Type B pancreatic cell (in vitro differentiated cells): ENCODE measurements at places on chromosomes 4 and X.

DNA sequence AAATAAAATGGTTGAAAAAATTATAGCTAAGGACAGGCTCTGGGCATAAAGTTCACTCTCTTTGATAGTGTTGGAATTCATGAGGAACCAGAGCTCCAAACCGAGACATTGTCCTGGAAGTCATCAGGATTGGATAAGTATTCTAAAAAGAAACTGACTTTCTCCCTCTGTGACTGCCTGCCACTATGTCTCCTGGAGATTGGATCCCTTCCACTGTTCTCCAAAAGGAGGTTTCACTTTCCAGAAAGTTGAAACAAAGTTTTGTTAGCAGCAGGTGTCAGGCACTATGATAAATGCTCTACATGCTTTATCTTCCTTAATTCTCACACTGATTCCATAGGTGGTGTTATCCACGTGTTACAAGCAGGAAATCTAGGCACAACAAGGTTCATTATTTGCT lies 16.8 kb downstream of the BANK1 start:
- no peaks in the 10 kb centered on the region for H3K36me3 ChIP-seq
- no peak overlapping the region for H3K27ac ChIP-seq
- H3K4me3 ChIP-seq = no peak overlapping the region
- H3K4me1 ChIP-seq = peaks cover 10% of the 10 kb centered on the region
- H3K27me3 ChIP-seq = no peaks in the 10 kb centered on the region

DNA sequence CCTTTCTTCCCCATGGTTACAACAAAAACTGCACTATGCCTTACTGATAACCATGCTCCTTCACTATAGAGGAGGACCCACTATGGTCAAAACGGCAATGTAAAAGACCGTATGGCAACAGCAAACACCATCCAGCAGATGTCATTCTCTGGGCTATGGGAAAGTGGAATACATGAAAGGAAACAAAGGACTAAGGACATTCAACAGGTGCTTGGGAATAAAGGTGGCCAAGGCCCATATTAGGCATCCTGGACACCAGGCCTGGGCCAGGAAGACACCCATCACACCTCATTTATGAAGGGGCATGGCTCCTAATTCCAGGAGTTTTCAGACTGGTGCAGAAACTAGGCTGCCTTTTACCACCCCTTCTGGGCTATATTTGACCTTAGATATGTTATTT lies 268.4 kb downstream of the PPP3CA start:
- peaks cover 9% of the 10 kb centered on the region for H3K36me3 ChIP-seq
- H3K4me3 ChIP-seq = no peak overlapping the region
- no peaks in the 10 kb centered on the region for H3K27me3 ChIP-seq
- H3K27ac ChIP-seq = no peak overlapping the region
- no peak for DNase-seq

DNA sequence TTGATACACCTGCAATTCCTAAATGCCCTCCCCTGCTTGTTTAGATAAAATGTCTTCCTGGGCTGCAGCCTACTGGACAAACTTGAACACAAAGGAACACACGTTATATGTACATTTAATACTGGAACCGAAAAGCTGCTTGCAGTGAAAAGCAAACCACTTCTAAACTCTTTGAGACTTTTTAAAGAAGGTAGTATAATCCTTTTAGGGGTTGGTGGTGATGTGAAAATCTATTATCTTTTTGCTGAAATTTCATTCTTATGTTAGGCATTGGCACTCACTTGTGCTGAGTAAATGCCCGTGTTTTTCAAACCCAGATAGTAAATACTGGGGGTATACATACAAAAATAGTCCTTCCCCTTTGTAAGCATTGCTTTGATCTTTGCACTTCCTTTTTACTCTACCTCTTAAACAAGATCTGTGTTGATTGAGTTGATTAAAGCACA lies 2.2 kb downstream of the NFKB1 start:
- peak overlapping the region; percentile 97 for H3K27ac ChIP-seq
- peaks cover 20% of the 10 kb centered on the region for H3K4me1 ChIP-seq
- H3K27me3 ChIP-seq = no peaks in the 10 kb centered on the region

- DNase-seq = no peak
- no peak overlapping the region for H3K27ac ChIP-seq
- no peaks in the 10 kb centered on the region for H3K27me3 ChIP-seq
- H3K36me3 ChIP-seq = no peaks in the 10 kb centered on the region
- H3K4me3 ChIP-seq = no peak overlapping the region
These were observed 763.8 kb upstream of the AADAT start for GRCh38 chr4:170853422-170854021.

DNA sequence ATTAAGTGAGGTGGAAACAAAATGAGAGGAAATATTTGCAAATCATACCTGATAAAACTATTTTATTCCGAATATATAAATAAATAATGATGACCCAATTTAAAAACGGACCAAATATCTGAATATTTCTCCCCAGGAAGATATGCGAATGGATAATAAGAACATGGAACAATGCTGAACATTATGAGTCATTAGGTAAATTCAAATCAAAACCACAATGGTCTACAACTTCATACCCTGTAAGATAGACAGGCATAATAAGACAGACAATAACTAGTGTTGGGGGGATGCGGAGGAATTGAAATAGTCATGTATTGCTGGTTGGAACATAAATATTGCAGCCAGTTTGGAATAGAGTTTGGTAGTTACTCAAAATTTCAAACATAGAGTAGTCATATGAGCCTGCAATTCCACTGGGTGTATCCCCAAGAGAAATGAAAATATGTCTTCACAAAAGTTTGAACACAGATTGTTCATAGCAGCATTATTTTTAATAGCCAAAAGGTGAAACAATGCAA lies 47.6 kb upstream of the DRP2 start:
- DNase-seq = no peak
- no peaks in the 10 kb centered on the region for H3K4me1 ChIP-seq
- H3K4me3 ChIP-seq = no peak overlapping the region
- no peak overlapping the region for H3K27ac ChIP-seq
- H3K27me3 ChIP-seq = no peaks in the 10 kb centered on the region

DNA sequence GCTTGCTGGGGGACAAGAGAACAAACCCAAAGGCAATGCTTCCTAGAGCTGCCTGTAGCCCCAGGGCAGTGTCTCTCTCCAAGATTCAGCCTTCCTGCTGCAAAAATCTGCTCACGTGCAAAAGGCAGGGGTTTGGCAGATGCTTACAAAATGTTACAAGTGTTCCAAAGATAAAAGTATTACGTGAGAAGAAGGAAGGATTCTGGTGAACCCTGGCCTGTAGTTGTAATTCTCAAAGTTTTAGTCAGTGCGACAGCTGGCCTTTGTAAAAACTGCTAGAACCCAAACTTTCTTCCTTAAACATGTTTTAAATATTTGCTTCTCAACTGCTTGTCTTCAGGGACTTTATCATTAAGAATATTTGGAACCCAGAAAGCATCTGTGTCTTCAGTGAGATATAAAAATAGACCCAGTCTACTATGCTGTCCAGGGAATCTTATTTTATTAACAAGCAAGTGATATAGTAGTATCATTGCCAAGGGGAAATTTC lies 232.3 kb downstream of the FRMPD4 start:
- no peaks in the 10 kb centered on the region for H3K36me3 ChIP-seq
- DNase-seq = no peak
- H3K27ac ChIP-seq = no peak overlapping the region
- H3K4me1 ChIP-seq = no peaks in the 10 kb centered on the region
- no peak overlapping the region for H3K4me3 ChIP-seq

DNA sequence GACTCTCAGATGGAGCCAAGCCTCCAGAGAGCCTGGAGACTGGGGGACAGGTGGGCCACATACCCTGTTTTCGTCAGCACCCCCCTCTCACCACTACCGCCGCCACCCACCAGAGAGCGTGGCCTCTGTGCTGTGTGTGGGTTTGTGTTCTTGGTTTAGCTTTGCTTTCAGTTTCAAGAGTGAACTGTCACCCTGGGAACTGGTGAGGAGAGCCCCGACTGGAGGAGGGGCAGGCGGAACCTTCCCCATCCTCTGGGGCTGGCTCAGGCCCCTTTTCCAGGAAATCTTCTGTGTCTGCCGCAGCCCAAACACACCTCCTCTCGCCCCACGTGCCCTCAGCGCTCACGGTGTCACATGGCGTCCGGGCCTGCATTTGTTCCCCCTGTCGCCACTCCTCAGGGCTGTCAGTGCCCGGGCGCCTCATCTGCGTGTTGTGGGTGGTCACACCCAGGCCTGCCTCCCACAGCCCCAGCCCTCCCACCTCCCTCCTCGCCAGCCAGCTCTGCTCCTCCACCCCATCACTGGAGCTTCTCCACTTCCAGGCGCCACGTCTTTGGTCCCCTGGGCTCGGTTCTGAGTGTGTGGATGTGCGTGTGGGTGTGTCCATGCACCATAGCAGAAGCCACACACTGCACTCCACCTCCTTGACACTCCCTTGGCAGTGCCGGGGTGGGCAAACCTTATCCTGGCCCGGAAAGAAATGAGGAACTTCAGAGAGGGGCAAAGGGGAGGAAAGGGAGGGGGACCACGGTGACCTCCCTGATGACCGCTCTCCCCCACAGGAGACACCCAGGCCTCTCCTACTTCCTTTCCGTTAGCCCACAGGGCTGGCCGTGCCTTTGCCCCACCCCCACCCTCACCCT lies 27.8 kb downstream of the ELF4 start:
- no peak for DNase-seq
- no peak overlapping the region for H3K4me3 ChIP-seq
- H3K27me3 ChIP-seq = no peaks in the 10 kb centered on the region
- peaks cover 9% of the 10 kb centered on the region for H3K4me1 ChIP-seq
- no peak overlapping the region for H3K27ac ChIP-seq

DNA sequence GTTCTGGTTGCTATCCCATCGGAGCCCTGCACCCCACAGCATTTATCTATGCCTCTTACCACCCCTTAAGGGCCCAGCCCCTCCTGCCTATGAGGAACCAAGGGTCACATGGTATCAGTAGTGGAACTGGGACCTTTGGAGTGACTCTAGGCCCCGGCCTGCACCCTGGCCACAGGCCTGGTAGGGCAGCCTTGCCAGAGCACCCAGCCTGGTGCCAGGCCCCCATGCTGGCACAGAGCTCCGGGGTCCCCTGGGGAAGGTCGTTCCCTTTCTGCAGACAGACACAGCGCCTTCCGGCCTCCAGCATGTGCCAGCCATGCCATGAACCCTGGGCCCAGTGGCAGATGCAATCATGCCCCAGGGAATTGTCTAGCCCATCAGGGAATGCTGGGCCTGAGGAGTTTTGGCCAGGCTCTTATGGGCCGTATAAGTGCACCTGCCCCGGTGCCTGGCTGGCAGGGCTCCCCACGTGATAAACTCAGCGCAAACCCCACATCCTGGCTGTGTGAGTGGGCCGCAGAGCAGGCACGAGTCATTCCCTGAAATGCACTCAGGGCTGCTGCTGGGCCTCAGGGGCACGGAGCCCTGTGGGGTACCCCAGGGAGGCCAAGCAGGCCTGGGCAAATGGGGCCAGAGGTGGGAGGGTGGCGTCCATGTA lies 19.8 kb upstream of the ADD1 start:
- peaks cover 9% of the 10 kb centered on the region for H3K36me3 ChIP-seq
- H3K4me3 ChIP-seq = no peak overlapping the region
- H3K27me3 ChIP-seq = no peaks in the 10 kb centered on the region
- no peak for DNase-seq

DNA sequence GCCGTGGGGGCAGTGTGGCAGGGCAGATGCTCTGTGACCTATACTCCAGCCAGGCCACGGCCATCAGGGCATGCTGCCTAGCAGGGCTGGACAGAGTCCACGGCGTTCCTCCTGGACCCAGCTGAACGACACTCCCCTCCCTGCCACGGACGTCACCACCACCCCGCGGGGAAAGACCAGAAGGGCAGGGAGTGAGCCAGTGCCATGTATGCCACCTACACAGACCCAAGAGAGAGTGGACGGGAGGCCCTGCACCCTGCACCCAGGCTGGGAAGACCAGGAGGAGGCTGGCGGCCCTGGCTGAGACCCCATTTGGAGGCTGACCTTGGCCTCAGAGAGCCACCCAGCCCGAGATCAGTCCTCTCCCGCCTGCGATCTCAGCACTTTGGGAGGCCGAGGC lies 101.9 kb downstream of the FAM53A start:
- no peak overlapping the region for H3K4me3 ChIP-seq
- H3K27me3 ChIP-seq = peaks cover 24% of the 10 kb centered on the region
- H3K27ac ChIP-seq = no peak overlapping the region
- DNase-seq = no peak

GRCh38 chr4:26135331-26135730 lies 185.5 kb upstream of the RBPJ start:
- H3K4me1 ChIP-seq = peaks cover 5% of the 10 kb centered on the region
- H3K27ac ChIP-seq = no peak overlapping the region
- no peaks in the 10 kb centered on the region for H3K36me3 ChIP-seq
- H3K4me3 ChIP-seq = no peak overlapping the region

DNA sequence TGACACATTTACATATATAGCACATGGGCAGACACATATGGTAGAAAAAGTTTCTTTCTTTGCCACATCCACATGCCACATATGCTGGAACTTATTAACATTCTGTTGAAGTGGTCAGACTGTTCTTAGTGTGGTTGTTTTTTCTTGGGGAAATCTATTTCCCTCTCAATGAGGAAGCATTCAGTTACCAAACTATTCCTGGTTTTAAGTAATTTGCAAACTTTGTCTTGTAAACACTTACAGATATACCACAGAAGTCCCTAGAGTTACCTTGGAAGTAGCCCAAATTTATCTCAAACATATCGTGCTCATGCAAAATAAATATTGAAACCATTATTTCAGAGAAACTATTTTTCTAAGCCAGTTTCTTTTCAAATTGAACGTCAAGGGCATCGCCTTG lies 625.5 kb upstream of the INTU start:
- H3K36me3 ChIP-seq = no peaks in the 10 kb centered on the region
- no peak overlapping the region for H3K4me3 ChIP-seq
- H3K27ac ChIP-seq = no peak overlapping the region
- DNase-seq = no peak
- H3K27me3 ChIP-seq = no peaks in the 10 kb centered on the region

GRCh38 chrX:39491548-39492297 lies 606.0 kb downstream of the BCOR start:
- H3K27me3 ChIP-seq = no peaks in the 10 kb centered on the region
- DNase-seq = no peak
- H3K27ac ChIP-seq = no peak overlapping the region
- H3K36me3 ChIP-seq = no peaks in the 10 kb centered on the region

GRCh38 chr4:186936496-186937375 lies 213.1 kb upstream of the FAT1 start:
- peak overlapping the region; percentile 95 for H3K27ac ChIP-seq
- no peaks in the 10 kb centered on the region for H3K27me3 ChIP-seq
- H3K4me3 ChIP-seq = peak overlapping the region; percentile 12
- no peak for DNase-seq
- H3K36me3 ChIP-seq = no peaks in the 10 kb centered on the region

DNA sequence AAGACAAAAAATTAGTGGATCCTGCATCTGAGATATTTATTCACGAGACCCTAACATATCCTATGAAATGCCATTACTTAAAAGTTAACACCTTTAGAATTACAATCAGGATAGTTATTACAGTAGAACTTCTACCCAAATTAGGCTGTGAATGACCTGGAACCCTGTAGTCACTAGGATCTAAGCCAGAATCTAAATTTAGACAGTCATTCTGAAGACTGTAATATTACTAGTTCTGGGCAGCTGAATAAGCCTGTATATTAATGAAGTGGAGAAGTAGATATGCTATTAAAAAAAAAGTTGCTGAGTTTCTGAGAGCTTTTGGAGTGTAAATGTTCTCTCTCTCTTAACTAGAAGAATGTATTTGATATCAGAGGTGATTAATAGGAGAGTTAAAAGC lies 67.0 kb downstream of the FAM13A start:
- H3K4me1 ChIP-seq = peaks cover 5% of the 10 kb centered on the region
- H3K27me3 ChIP-seq = no peaks in the 10 kb centered on the region
- no peak overlapping the region for H3K27ac ChIP-seq
